Activated CD4-positive, CD25-positive, alpha-beta regulatory T cell (primary cell): ENCODE measurements at places on chromosomes 5 and 9.

GRCh38 chr5:109594217-109594616 is 95.5 kb upstream of the MAN2A1 start:
- DNase-seq, result no peak

GRCh38 chr5:59061377-59061776 is 478.5 kb downstream of the RAB3C start:
- DNase-seq, result no peak

GRCh38 chr5:6950250-6950649 is 237.0 kb downstream of the TENT4A start:
- DNase-seq, result no peak

DNA sequence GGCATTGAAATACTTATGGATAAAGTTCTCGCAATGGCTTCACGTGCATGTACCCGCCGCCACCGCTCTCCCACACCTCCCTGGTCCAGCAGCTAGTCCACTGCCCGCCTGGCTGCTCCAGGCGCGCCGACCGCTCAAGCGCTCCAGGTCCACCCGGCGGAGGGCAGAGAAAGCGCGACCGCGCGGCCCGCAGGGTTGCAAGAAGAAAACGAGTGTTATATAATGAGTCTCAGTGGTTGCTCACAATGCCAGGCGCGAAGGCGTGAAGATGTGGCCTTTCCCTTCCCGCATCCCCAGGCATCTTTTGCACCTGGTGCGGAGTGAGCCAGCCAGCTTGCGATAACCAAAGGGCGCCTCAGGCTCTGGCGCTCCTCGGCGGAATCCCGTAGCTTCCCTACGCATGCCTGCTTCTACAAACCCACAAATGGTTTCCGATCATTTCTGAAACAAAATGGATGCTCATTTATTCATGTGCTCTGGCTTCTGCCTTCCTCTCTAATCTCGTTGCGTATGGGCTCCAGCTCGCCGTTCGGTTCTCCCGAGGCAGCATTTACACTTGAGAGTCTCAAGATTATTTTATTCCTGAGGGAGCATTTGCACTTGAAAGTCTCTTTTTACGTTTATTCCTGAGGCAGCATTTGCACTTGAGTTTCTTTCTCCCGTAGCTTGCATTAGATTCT is 25.7 kb downstream of the CDKN2A start:
- DNase-seq, result no peak

GRCh38 chr9:16371306-16371705 is 499.2 kb downstream of the BNC2 start:
- DNase-seq, result no peak

DNA sequence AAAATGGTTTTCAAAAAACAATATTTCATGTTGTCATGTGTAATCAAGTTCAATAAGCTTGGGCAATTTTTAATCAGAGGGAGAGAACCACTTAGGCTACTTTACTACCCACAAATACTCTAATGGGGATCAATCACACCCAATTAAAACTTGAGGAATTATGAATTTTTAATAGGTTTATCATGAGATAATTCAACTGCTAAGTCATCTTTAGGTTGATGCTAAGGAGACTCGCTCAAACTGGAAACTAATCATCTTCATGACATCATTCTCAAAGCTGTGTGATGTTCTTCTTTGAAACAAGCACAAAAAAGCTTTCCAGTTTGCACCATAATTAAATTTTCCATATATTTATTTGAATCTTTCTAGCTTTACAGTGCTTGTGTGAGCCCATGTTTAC is 867.5 kb downstream of the MAT2B start:
- DNase-seq, result no peak

GRCh38 chr5:36667824-36668223 is 61.4 kb downstream of the SLC1A3 start:
- DNase-seq, result no peak

DNA sequence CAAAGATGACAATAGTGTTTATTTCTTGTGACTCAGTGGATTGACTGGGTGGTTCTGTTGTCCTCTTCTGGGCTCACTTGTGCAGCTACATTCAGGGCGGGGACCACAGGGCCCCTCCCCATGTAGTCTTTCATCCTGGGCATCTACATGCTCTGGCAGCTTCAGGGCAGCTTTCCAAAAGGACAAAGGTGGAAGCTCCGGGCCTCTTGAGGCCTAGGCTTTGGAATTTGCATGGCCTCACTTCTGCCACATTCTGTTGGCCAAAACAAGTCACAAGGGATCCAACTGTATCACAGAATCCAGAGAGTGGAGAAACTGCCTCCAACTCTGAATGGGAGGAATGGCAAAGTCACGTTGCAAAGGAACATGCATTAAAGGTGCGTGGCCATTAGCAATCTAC is 64.3 kb downstream of the ARHGAP26 start:
- no peak for DNase-seq

DNA sequence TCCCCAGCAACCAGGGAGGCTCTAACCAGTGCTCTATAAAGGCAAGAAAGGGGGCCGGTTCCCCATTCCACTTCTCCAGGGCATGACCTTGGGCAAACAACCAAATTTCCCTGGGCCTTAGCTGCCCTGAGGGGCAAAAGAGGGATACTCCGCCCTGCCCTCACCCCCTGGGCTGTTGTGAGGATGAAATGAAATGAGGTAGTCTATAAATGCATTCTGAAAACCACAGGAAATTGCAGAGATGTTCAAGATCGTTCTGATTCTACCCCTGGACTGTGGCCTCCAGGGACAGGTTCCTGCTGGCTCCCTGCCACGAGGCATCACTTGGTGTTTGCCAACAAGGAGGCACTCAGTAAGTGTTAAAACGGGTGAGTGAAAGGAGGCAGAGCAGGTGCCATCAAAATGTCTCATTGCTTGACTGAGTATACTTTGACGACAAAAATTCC is 5.7 kb downstream of the RAPGEF1 start:
- DNase-seq, result no peak

DNA sequence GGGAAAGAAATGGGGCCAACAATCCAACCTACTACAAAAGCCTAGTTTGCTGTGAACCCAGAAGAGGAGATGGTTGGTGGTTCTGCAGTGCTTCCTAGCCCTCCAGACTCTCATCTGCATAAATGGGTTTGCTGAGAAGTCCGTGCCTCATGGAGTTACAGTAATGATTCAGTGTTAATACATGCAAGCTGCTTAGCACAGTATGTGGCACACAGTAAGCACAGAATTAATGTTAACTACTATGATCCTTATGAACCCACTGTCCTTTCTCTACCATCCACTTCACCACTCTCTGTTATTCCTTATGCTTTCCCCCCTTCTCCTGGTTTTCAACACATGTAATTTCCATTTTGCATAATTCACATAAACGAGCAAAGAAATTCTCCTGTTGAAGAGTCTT is 100.0 kb downstream of the ACTBL2 start:
- DNase-seq, result no peak

DNA sequence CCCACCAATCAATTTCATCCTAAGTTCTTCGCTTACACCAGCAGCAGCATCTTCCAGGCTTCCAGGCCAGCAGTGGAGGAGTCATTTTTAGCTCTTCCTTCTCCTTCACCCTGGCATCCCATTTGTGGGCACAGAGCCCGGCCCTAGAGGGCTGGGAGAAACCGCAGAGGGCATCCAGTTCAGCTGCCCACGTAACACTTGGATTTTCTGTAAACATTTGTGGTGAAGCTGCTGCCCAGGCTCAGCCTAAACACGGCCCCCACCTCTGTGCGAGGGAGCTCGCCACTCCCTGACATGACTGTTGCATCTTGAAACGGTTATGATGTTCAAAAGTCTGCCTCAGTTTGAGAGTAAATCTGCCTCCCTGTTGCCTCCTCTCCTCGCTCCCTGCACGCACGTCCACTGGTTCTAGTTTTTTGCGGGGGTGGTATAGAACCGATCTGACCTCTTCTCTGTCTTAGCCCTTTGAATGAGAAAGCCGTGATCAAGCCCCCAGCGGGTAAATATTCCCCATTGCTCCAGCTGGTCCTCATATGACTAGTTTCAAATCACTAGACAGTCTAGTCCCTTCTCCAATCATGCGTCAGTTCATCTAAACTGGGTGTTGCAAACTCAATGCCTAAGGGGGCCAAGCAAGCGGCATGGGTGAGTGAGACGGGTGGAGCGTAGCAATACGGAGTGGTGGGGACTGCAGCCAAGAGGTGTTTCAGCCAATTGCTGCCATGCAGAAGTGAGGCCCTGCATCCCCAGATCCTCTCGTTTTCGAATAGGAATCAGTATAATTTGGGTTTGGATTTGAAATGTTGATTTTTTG is 34.9 kb upstream of the N4BP3 start:
- DNase-seq, result no peak

DNA sequence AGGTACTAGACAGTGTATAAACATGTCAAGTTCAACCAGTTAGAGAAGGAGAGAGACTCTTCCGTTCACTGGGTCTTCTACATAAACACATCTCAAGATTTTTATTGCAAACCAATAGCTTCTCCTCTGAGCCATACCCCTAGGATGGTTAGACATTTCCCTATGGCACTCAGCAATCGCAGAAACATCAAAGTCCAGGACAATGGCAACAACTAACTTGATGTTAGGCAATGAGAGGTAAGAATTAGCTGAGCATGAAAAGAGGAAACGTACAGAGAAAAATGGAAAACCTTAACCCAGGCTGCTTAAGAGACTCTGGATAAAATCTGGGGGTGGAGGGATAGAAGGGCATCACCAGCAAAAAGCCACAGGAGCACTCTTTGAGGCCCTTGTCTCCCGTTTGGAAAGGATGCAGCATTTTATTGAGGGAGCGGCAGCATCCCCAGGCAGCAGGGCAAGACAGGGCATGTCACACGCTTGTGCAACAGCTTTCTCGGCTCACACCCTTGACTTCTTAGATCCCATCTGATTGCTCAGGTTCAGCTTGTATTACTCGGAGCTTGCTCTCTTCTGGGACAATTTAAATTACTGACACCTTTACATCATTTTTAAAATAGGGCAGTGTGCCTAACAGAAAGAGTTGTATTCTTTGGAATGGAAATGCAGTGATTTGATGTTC is 8.6 kb upstream of the PSAT1 start:
- no peak for DNase-seq

GRCh38 chr9:17744786-17745185 is 165.9 kb downstream of the SH3GL2 start:
- DNase-seq, result no peak

- DNase-seq, result no peak
These were observed 155.5 kb upstream of the NMUR2 start for GRCh38 chr5:152560512-152561137.

DNA sequence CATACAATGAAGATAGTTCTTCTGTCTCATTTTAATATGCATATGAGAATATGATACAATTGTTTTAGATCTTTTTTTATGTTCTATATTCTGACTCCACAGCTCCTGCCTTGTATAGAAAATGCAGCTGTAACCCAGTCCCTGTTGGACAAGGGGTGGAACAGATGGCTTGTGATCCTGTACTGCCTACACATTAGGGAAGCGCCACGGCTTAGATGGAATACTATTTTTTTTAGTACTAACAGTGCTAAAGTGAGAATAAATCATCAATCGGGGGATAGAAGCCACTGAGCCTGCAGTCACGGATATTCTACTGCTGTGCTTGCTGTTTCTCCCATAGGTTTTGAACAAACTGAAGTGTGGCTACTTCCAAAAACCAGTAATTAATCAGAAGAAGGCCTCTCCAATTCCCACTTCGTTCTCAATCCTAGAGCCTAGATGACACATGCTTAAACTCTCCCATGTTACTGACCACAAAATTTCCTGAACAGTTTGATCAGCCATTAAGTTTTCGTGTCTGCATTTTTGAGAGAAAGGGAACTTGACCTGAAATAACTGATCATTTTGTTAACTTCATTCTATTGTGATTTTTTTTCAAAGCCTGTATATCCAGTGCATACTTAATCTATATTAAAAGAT is 150.3 kb downstream of the CDH18 start:
- no peak for DNase-seq

DNA sequence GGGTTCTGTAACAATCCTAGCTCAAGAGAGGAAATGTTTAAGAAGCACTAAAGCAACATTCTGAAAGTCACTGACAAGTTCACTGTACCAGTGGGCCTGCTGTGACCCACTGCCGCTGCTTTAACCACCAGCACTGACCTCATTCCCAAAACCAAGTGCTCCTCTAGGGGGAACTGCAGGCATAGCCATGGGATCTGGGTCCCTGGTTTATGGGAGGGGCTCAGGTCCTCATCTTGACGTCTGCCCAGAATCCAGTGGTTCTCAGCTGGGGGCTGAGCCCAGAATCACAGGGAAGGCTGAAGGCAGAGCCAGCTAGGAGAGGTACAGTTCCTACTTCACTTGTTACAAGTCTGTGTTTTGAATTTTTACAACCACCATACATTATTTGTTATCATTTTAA is 36.1 kb upstream of the SLC2A8 start:
- DNase-seq, result no peak

GRCh38 chr5:119398727-119399466 is 43.1 kb downstream of the TNFAIP8 start:
- no peak for DNase-seq

- no peak for DNase-seq
These were observed 631.6 kb downstream of the PDE4D start for GRCh38 chr5:59261969-59262368.

DNA sequence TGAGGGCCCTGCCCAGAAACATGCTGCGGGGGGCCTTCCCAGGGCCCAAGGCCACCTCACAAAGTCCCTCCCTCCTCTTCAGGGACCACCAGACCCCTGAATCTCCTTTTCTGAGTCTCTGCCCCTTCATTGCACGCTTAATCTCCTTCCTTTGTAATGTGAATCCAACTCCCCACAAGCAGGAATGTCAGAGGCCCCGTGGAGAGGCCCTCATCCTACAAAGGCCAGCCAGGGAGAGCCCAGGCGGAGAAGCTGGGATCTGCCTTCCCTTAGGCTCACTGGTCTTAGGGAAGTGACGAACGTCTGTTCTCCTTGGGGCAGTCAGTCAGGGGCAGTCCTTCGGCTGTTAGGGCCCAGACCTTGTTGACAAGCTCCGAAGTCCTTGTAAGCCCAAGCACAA is 2.3 kb downstream of the SMIM33 start:
- DNase-seq, result no peak

GRCh38 chr5:157912621-157913325 is 53.8 kb upstream of the CLINT1 start:
- DNase-seq, result no peak

GRCh38 chr5:135564331-135564730 is 14.5 kb downstream of the CXCL14 start:
- no peak for DNase-seq

GRCh38 chr5:36041537-36041845 is 25.2 kb downstream of the UGT3A2 start:
- no peak for DNase-seq

DNA sequence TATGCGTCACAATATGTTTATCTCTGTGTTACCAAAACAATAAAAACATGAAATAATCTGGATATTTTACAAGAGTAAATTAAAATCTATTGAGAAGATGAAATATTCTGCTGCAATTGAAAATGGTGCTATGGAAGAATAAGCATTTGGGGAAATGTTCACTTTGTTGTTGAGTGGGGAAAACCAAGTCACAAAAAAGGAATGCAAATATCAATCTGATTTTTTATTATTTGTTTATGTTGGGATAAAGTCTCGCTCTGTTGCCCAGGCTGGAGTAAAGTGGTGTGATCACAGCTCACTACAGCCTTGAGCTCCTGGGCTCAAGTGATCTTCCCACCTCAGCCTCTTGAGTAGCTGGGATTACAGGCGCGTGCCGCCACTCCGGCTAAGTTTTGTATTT is 8.6 kb upstream of the F2RL1 start:
- DNase-seq, result no peak
